CD4-positive, alpha-beta T cell treated with Interleukin-15 for 1 hour (primary cell): ENCODE measurements at places on chromosomes 2 and 18.

DNA sequence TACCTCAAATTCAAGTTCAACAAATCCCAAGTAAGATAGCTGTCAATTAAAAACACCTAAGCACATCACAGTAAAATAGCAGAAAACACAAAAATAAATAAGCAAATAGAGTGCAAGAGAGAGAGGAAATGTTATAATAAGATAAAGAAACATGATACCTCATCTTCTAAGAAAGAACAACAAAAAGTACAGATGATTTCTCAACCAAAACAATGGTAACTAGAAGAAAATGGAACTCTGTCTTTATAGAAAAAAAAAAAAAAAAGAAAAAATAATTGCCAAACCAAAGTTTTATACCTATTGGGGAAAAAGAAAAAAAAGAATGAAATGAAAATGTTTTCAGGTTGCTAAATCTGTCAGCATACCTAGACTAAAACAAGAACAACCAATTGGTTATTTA lies 1253.5 kb upstream of the CDH2 start:
- DNase-seq: no peak

DNA sequence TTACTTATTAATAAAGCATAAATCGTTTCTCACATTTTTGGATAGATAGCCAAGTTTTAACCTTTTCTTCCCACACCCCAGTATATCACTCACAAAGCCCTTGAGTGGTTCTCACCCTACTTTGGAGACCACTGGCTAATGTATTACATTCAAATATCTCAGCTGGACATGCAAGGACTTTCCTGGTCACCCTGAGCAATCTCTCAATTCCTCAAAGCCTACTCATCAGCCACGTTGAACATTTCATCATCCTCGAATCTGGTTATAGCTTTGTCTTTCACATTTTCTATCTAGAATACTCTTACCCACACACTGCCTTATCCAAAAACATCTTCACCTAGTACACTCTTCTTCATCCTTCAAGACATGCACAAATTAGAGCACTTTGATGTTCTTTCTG lies 71.1 kb upstream of the MAPRE2 start:
- DNase-seq: no peak

DNA sequence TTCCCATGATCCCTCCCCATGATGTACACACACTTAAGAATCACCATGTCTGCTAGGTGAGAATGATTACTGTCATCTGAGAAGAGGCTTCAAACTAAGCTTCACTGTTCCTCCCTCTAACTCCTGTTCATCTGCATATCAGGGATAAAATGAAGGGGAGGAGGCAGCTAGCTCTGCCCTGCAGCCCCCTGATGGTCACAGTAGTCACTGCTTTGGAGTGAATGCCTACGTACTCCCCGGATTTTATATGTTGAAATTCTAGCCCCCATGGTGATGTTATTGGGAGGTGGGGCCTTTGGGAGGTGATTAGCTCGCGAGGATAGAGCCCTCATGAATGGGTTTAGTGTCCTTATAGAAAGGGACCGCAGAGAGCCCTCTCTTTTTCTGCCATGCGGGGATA lies 156.4 kb downstream of the NCKAP5 start:
- no peak for DNase-seq

GRCh38 chr18:477565-477964 lies 22.9 kb downstream of the COLEC12 start:
- no peak for DNase-seq

DNA sequence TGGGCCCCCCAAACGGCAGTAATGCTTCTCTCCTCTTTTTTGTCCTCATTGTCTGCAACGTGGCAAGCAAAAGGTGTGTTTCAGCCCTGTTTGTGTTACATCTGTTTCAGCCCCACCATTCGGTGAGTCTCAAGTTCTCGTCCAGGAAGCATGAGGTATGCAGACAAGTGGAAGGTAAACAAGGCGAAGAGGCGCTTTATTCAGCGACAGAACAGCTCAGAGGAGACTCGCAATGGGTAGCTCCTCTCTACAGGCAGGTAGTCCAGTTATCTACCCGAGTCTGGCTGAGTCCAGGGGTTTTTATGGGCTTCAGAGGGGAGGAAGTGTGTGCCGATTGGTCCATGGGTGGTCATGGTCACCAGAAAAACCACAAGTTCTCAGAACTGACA lies 733.4 kb upstream of the CDH7 start:
- DNase-seq: no peak

DNA sequence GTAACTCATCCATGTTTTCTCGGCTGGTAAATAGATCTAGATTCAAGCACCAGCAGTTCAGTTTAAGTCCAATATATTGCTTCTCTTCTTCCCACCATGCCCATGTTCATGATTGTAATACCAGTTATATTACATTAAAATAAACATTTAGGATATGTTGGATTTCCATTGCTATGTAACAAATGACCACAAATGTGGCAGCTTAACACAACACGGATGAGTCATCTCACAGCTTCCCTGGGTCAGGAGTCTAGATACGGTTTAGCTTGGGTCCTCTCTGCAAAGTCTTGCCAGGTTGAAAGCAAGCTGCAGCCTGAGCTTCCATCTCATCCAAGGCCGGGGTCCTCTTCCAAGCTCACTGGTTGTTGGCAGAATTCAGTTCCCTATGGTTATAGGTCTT lies 39.4 kb upstream of the SMAD2 start:
- no peak for DNase-seq

DNA sequence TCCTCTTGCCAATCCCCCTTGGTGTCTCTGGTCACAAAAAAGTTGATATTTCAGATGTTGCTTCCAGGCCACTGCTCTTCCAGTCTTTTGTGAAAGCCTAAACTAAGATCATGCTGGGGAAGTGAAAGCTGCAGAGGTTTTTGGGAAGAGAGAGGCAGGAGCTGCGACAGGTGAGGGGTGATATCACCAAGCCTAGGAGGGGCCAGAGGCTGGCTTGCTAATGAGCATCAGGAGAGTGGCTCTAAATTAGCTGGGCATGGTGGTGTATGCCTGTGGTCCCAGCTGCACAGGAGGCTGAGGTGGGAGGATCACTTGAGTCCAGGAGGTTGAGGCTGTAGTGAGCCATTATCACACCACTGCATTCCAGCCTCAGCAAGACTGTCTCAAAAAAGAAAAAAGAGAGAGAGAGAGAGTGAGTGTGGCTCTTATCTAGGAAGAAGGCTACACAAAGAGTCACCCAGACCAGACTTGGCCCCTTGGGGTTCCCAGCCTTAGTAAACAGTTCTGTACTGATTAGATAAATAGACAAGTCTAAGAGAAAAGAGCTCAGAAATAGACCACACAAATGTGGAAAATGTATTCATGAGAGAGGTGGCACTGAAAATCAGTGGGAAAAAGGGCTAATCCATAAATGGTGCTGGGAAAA lies 14.6 kb upstream of the CDK5R2 start:
- DNase-seq: no peak

DNA sequence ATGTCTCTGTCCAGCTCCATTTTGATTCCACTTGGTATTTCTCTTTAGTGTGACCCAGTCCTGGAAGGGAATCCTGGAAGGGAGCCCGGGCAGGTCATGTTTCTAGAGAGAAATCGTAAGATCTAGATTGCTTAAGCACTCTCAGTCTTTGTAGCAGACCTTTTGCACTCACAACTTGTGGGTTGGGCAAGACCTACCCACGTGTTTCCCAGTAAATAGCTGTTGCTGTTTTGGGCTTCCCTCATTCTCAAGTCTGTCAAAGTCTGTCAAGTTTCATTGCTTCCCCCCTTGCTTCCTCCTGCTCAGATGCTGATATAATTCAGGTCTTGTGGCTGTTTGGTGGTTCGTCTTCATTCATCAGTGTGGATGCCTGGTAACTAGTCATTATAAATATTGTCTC lies 17.4 kb upstream of the NEMP2 start:
- DNase-seq: peak; percentile 44

DNA sequence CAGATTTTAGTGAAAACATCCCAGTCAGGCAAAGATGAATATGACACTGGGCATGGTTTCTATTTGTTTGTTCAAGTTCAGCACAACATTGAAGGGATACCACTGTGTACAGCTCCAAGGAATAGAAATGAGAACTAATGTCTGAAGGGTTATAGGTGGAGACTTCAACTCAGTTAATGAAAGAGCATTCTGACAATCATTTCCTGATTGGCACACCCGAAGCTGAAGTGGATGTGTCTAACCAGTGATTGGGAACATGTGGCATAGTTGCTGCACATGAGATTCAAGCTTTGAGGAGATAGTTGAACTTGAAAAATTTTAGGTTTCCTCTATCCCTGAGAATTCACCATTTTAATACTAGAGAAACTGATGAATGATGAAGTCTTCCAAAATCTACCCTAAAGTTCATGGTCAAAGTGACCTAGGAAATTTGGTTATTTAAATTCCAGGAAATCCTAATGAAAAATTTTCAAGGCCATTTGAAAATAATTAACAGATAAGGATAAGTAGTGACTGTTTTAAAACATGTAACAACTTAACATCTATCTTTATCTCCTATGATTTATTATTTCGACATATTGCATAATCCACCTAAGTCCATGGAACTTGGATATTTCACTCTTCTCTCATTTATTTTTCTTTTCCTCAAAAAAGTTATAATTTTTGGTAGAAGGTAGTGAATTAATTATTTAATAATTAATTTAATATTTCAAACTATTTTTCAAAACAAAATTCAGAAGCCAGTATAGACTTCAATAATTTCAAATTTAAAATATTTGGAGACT lies 38.0 kb downstream of the SLC9A4 start:
- no peak for DNase-seq

DNA sequence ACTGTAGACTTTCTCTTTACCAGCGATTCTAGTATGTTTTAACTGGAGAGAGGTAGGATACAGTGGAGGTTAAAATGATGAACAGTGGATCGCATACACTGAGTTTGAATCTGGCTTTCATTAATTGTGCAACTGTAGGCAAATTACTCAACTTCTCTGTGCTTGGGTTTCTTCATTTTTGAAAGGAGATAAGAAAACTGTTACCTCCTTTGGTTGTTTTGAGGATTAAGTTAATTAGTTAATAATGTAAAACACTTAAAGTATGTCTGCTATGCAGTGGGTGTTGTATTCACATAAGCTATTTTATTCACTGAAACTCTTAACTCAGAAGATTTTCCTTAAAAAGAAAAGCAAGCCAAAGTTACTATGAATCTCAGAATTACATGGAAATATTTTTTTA lies 111.8 kb upstream of the CYP20A1 start:
- no peak for DNase-seq

- DNase-seq: no peak
Observed at GRCh38 chr2:132542953-132543569, 126.5 kb downstream of the GPR39 start.

- DNase-seq: peak; percentile 72
Observed at GRCh38 chr2:191676790-191677645, 918 bp upstream of the NABP1 start.

- DNase-seq: peak; percentile 60
Observed at GRCh38 chr2:218397820-218398436, 1.7 kb upstream of the CTDSP1 start.

DNA sequence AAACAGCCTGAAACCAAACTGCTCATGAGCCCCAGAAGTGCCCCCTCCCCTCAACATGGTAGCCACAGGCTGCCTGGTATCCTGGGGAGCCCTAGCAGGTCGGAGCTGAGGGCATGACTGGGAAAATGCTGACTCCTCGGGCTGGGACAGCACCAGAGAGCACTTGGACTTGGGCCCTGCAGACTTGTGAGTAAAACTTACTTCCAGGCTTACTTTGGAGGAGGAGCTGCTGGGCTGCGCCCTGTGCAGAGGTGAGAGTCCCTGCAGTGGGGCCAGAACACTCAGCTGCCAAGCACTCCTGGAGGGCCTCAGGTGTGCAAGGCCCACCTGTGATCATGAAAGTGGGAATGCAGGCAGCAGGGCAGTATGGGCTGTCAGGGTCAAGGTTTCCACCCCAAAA lies 119.4 kb downstream of the SEPTIN10 start:
- no peak for DNase-seq

DNA sequence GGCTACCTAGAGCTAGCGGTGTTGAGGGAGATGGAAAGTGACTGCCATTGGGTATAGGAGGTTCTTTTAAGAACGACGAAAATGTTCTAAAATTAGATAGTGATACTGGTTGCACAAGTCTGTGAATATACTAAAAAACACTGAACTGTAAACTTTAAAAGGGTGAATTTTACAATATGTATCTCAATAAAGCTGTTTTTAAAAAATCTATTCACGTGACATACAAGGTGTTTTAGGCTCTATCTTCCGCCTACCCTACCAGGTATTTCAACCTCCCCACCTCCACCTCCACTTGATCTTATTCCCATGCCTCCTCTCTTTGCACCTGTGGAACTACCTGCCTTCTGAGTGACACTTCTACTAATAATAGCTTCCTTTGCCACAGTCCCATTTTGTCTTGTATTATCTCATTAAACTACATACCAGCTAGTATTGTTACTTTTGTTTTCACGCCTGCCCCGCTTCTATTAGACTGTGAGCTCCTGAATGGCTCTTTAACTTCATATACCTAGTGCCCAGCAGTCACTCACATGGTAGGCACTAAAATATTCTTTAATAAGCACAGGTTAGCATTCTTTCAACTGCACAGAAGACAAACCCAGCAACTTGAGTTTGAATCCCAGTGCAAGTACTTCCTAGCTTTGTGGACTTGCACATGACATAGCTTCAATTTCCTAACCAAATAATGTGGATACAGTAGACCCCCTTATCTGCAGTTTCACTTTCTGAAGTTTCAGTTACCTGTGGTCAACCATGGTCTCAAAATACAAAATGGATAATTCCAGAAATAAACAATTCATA lies 9.3 kb downstream of the ITSN2 start:
- DNase-seq: no peak

GRCh38 chr2:240183006-240183874 lies 42.8 kb upstream of the OTOS start:
- no peak for DNase-seq

DNA sequence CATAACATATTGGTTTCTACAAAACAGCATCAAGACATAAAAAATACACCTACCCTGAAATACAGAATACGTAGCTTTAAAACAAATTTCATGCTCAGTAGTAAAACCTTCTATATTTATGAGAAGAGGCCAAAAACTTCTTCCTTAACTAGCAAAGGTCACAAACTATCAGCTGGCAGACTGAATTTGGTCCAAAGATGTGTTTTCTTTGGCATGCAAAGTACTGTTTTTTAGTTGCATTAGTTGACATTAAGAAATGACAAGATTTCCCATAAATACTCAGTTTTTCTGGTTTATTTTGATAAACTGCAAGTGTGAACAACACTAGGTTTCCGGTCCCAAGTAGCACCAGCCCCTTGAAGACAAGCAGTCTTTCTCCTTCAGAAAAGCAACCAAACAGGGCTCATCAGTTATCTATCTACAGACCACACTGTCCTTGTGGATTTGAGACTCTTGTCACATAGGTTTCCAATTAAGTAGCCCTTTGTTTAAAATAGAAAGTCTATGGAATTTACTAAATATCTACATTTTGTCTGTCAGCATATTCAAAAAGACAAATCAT lies 35.6 kb downstream of the SLC25A12 start:
- DNase-seq: no peak

DNA sequence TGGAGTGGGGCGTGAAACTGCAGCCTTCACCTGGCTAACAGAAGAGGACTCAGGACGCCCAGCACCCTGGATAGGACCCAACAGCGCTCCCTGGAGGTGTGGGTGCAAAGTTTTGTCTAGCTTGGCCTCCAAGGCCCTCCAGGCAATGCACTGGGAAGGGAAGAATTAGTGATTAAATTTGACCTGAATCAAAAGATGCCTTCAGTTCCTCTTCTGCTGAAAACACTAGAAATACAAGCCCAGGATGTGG lies 779 bp upstream of the TRIB2 start:
- DNase-seq: peak; percentile 82

GRCh38 chr2:197633109-197633657 lies 42.2 kb downstream of the RFTN2 start:
- DNase-seq: no peak
